ENCODE measurements at places on chromosomes 16 and 17.

DNA sequence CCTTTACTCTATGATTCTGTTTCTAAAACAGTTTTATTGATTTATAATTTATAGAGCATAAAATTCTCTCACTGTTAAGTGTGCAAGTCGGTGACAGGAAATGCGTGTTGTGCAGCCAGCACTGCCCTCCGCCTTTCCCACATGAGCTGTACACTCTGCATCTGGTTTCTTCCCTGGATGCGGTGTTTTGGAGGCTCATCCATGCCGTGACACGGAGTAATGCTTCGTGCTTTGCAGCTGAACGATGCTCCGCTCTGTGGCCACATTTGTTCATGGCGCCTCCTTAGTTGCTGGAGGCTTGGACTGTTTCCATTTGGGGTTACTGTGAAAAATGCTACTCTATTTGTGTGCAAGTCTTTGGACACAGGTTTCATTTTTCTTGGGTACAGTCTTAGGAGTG, 7.2 kb upstream of the IGFALS start:
- no peak for DNase-seq

DNA sequence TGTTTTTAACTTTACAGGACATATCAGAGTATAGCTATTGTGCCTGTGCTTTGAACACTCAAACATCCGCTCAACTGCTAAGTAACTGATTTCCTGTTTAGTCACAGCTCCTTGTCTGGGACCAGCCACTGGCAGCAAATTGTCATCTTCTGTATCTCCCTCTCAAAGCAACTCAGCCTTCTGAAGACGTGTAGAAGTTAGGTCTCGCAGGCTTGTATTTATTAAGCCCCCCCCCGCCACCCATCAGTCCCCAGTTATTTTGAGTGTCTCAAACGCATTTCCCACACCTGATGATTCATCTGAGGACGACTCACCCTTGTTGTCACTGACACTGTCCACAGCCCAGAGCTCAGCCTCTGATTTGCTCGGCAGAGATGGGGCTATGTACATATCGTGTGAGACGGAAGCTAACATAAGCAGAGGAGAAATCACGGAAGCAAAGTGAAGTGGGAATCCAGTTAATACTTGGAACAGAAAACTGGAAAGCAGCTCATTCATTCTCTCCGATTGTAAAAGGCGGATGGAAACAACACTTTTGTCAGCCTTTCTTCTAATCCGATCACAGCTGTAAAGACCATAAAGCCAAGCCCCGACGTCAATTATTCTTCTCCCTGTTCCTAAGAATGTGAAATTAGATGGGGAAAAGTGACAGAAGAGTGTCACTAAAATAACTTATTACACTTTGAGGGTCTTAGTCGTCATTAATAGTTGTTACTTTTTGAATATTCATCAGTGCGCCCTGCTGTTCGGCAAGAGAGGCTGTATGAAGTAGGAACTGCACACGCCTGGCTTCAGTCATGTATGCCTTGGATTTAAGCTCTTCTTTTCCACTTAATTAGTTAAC, 64.2 kb downstream of the PITPNC1 start:
- no peak for DNase-seq

DNA sequence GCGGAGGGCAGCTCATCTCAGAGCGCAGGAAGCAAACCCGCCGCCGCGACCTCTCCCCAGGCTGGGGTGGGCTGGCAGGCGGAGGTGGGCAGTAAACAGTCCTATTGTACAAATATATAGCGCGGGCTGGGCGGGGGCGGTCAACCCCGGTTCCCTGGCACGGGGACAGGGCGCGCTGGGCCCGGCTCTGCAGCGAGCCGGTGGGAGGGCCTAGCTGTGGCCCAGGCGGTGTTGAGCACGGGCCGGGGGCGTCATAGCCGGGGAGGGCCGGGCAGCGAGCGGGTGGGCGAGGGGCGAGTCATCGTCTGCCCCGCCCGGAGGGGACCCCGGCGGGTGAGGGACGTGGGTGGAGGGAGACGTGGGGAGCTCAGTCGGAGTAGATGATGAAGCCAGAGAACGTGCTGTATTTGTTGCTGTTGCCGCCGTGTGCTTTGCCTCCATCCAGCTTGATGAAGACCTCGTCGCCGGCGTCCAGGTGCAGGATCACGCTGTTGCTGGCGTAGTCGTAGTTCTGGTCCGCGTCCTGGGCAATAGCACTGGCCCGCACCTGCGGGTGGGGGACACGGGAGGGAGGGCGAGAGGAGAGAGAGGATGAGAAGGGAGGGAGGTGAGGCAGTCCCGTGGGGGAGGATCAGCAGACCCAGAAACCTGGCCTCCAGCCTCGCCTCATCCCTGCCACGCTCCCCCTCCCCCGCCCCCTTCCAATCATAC, 8.1 kb downstream of the C1QL1 start:
- DNase-seq, result no peak

DNA sequence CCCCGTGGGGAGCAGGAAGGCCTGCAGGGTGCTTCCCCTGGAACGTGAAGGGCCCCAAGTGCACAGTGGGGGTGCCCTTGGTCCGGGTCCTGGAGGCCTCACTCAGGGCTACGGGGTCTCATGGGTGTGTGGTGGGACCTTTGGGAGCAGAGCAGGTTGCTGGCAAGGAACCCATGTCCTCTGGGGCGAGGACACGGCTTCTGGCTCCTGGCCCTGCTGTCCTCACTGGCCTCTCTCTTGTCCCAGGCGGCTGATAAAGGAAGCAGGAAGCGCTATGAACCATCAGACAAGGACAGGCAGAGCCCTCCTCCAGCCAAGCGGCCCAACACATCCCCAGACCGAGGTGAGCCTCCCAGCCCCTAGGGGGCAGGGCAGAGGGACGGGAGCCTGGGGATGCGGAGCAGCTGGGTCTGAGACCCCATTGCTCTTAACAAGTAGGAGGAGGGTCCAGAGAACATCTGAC, 9.8 kb upstream of the IL17C start:
- no peak for DNase-seq

Data from activated B cell treated with CpG ODN at 0.5 μM for 24 hours (primary cell).